Amniotic stem cell (primary cell): ENCODE measurements at places on chromosomes 7 and 10.

GRCh38 chr7:106947244-106947728 is 82.2 kb downstream of the PIK3CG start:
- DNase-seq = peak; percentile 51

DNA sequence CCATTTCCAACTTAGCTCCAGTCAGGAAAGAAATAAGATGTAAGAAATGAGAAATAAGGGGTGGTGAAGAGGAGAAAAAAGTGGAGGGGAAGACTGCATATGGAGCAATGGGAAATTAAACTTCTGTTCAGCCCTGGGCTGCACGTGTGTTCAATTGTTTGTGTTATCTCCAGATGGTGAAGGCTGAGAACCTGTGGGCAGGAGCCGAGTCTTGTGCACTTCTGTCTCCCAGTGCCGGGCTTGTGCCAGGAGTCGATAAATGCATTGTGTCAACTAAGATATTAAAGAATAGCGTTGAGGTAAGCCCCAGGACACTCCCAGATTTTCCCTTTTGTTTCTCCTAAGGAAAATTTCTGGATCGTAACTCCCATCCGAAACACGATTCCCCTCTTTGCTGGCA is 98.2 kb downstream of the PRLHR start:
- no peak for DNase-seq

- DNase-seq = no peak
Observed at GRCh38 chr7:70210200-70210935, 612.1 kb downstream of the AUTS2 start.

- DNase-seq = no peak
Observed at GRCh38 chr7:85916016-85916415, 727.7 kb upstream of the GRM3 start.

DNA sequence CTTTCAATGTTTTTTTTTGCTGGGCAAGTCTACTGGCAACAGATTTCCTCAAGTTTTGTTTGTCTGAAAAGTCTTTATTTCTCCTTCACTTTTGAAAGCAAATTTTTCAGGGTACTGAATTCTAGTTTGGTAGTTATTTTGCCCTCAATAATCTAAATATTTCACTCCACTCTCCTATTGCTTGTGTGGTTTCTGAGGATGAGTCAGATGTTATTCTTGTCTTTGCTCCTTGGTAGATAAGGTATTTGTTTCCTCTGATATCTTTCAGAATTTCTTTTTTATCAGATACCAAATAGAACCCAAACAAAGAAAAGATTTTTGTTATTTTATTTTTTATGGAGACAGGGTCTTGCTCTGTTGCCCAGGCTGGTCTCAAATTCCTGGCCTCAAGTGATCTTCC is 99.2 kb upstream of the MALRD1 start:
- DNase-seq = no peak

GRCh38 chr7:22667562-22668239 is 59.3 kb upstream of the IL6 start:
- peak; percentile 59 for DNase-seq

DNA sequence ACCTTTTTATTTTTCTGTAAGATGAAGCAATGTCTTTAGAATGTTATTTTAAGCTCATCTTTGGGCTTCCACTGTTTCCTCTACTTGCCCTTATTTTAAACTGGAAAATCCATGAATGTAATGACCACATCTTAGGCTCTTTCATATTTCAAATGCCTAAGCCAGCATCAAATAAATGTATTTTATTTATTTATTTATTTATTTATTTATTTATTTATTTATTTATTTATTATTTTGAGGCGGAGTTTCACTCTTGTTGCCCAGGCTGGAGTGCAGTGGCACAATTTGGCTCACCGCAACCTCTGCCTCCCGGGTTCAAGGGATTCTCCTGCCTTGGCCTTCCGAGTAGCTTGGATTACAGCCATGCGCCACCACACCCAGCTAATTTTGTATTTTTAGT is 69.2 kb downstream of the HDAC9 start:
- DNase-seq = no peak

DNA sequence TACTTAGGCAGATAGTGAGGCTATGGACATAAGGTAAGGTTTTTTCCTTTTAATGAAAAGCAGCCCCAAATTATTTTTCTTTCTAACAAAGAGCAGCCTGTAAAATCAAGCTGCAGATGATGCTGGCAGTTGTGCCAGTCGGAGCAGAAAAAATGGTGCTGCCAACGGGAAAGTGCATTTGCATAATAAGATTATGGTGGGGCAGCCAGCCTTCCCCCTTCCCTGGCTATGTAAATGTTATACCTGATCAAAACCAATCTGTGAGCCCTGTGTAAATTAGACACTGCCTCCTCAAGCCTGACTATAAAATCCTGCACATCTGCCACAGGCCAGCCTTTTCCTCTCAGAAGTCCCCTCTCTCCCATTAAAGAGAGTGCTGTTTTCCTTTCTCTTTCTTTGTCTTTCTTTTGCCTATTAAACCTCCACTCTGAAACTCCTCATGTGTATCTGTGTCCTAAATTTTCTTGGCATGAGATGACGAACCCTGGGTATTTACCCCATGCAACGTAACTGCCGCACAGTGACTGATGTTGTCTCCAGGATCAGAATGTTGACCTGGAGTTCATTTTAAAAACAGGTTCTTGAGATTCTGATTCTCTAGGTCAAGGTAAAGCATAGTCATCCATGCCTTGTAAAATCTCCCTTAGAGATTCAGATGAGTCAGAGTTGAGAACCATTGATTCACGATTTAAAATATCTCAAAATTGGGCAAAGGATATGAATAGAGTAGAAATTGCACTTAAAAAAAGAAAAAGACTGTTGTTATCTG is 167.3 kb upstream of the C1GALT1 start:
- DNase-seq = no peak

DNA sequence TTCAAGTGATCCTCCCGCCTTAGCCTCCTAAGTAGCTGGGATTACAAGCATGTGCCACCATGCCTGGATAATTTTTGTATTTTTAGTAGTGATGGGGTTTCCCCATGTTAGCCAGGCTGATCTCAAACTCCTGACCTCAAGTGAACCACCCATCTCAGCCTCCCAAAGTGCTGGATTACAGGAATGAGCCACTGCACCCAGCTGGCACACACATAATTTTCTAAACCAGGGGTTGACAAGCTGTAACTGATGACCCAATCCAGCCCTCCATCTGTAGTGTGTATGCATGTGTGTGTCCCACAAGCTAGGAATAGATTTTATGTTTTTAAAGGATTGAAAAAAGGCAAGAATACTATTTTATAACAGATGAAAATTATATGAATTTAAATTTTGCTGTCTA is 125.9 kb upstream of the INSYN2A start:
- no peak for DNase-seq

DNA sequence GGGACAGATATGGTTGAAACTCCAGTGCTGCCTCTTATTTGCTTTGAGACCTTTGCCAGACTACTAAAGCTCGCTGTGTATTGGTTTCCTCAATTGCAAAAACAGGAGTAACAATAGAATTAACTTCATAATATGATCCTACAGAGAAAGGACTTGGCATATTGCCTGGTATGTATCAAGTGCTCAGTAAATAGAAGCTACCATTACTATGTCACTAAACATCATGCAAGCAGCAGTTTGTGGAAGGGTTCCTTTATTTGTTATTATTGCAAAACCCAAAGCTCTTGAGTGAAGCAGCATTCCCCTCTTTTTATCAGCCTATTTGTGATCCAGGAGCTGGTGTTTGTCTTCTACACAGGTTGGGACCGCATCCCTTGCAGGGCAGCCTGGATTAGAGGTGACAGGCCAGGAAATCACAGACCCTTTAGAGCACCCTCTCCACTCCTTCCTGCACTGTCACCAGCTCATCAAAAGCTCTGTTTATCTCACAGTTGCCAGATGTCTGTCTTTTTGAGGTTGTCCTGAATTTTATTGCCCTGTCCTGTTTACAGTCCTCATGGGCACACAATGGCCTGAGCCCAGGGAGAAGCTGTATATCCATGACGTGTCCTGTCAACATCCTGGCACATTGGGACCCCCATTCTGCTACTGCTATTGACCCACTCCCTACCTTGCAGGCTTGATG is 121.5 kb downstream of the SNX10 start:
- DNase-seq = no peak

DNA sequence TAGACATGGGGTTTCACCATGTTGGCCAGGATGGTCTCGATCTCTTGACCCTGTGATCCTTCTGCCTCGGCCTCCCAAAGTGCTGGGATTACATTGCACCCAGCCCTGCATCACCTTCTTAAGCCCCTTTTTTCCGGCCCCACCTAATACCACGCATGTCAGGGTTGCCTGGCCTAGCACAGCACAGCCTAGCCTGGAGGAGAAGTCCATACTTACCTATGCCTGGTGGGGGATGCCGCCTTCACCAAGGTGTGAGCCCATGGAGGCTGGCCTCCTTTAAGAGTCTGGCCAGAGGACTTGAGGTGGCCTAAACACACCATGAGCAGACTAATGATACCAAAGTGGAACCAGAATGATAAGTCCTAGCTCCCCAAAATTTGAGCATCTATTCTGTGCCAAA is 22.0 kb upstream of the CUX1 start:
- DNase-seq = no peak

DNA sequence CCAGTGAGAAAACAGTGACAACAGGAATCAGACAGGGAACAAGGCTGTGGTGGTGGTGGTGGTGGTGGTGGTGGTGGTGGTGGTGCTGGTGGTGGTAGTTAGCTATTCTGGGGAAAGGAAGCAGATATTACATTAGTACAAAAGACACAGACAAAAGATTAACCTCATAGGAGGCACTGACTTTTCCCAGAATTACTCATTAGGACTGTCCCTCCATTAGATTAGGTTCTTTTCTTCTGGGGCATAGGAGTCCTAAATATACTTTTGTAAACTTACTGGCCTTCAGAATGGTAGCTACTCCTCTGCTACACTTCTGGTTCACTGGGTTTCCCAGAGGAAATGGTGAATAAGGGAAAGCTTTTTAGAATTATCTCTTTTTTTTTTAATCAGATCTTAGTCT is 156.6 kb upstream of the SEMA3D start:
- no peak for DNase-seq

DNA sequence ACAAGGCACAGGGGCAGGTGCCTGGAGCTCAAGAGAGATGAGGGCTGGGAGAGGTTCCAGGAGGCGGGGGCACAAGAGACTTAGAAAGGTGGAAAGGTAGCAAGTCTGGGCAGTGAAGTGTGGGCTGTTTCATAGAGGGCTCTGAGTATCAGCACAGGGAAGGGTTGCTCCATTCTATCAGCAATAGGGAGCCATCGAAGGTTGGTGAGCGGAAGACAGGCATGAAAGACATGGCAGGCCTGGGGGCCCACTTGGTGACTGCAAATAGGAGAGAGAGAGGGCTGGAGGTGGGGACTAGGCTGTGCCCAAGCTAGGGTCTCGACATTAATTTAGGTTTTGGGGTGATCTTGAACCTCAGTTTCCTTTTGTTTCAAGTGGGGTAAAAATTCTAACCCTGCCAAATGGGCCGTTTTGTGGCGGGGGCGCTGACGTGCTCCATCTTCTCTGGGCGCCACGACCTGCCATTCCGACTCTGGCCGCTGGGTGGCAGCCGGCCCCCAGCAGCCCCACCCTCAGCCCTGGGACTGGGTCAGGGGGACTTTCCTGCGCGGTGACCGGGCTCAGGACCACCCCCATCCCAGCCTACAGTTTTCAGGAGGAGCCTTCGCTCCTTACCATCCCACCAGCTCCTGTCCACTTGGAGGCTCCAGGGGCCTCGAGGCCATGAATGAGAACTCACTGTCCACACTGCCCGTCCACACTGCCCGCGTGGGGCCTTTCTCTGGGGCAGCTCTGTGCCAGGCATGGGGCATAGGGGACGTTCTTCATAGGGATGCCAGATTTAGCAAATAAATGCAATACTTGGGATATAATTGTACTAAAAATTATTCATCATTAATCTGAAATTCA is 37.2 kb upstream of the PCBD1 start:
- no peak for DNase-seq

GRCh38 chr10:65735382-65735781 is 1190.5 kb upstream of the LRRTM3 start:
- DNase-seq = no peak

DNA sequence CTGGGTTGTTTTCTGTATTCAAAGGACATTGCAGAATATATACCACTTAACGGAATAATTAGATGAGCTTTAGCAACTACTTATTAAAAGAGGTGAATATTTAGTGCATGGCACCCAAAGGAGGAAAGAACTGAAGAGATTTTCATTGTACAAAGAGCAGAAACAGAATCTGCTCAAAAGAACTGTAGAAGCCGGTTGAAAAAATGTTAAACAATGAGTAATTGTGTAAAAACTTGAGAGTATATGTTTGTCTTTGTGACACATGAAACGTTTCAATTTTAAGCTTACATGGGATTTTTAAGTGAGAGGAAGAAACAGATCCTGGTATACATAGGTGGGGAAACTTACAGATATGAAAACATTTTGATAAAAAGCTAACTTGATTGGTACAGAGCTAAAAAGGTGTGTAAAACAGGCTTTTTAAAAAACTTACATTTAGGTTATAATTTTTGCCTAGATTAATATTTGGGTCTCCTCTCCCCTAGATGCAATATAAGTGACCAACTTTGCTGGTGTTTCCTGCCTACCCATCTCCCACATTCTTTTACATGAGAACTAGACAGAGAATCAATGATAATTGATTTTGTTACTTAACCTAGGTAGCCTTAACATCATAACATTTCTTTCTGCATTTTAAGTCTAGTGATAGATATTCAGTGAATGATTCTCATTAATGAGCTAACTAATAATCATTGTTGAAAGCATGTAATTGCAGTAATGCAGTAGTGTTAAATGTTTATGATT is 6.8 kb downstream of the ARL5B start:
- no peak for DNase-seq

DNA sequence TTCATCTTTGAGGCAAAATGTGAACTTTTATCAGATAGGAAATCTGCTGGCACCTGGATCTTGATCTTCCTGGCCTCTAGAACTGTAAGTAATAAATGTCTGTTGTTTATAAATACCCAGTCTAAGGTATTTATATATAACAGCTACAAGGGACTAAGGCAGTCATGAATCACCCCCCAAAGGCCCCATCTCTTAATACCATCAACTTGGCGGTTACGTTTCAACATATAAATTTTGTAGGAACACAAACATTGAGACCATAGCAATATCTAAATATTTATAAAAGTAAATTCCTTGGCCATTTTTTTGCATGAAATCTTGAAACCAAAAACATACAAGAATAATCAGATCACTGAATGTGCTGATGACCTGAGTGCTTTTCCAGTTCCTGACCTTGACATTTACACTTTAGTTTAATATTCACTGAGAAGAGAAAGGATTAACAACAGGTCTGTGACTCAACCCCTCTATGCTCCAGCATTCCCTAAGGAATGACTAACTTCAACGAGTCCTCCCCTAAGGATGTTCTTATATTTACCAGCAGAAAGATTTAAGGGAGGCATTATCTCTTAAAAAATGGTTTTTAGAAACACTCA is 1438.5 kb upstream of the CELF2 start:
- DNase-seq = no peak
